ENCODE measurements at places on chromosomes 11 and 22. TPM values are rescaled to one million over a fixed set of nuclear protein-coding genes. Genes with fewer than 3 reads are reported as not detected.

- no peak overlapping the region for H3K4me3 ChIP-seq
- H3K27me3 ChIP-seq = no peaks in the 10 kb centered on the region
- peaks cover 26% of the 10 kb centered on the region for H3K4me1 ChIP-seq
- H3K36me3 ChIP-seq = peaks cover 3% of the 10 kb centered on the region
Observed at GRCh38 chr22:45602004-45602733, 69.5 kb upstream of the ATXN10 start.

DNA sequence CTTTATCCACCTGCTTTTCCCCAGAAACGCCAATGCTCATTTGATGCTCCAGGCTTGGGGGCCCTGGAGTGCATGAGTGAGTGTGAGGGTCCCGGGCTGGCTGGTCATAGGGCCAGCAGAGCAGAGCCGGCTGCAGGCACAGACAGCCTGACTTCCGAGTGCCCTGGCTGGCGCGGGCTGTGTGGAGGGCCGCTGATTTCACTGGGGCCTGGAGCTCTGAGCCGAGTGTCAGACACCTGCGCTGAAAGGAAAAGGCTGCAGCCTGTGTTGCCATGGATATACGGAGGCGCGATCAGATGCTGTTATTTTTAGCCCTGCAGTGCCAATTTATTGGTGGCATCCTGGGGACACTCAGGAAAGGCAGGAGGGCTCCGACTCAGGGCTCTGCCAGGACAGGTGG, 87.6 kb downstream of the ST3GAL4 start:
- H3K27ac ChIP-seq = no peak overlapping the region
- H3K27me3 ChIP-seq = peaks cover 1% of the 10 kb centered on the region
- no peak overlapping the region for H3K4me3 ChIP-seq

DNA sequence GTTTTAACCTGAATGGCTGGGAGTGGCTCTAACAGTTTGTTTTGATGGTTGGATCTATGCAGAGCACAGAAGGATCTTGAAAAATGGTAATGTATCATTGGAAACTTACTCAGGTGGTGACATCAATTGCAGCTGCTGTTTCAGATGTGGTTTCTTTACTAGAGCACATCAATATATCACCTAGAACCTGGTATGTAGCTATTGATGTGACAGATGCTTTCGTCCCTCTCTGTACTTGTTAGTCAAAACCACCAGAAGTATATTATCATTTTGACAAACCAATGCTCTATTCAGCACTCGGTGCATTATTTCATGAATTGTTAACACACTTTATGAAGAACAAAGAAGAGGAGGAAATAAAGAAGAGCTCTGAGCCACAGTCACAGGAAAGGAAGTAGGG, 26.6 kb upstream of the SCN3B start:
- H3K4me1 ChIP-seq = no peaks in the 10 kb centered on the region
- H3K36me3 ChIP-seq = no peaks in the 10 kb centered on the region
- H3K27me3 ChIP-seq = no peaks in the 10 kb centered on the region
- H3K4me3 ChIP-seq = no peak overlapping the region

The ASPHD2 gene
- 0.04 TPM for total RNA-seq

The GLYATL1 gene
- not detected for total RNA-seq
